ENCODE measurements at places on chromosomes 4 and X.

GRCh38 chr4:155339588-155339987 is 37.2 kb downstream of the MAP9 start:
- no peak for DNase-seq

GRCh38 chr4:43457866-43458265 is 565.4 kb downstream of the GRXCR1 start:
- no peak for DNase-seq

GRCh38 chrX:78331708-78332107 is 4.3 kb upstream of the CYSLTR1 start:
- DNase-seq: no peak

GRCh38 chrX:101164766-101165590 is 54.6 kb upstream of the DRP2 start:
- no peak for DNase-seq

- DNase-seq: no peak
These were observed 73.8 kb upstream of the MXD4 start for GRCh38 chr4:2335729-2336101.

GRCh38 chr4:102345795-102346100 is 466 bp upstream of the SLC39A8 start:
- no peak for DNase-seq

DNA sequence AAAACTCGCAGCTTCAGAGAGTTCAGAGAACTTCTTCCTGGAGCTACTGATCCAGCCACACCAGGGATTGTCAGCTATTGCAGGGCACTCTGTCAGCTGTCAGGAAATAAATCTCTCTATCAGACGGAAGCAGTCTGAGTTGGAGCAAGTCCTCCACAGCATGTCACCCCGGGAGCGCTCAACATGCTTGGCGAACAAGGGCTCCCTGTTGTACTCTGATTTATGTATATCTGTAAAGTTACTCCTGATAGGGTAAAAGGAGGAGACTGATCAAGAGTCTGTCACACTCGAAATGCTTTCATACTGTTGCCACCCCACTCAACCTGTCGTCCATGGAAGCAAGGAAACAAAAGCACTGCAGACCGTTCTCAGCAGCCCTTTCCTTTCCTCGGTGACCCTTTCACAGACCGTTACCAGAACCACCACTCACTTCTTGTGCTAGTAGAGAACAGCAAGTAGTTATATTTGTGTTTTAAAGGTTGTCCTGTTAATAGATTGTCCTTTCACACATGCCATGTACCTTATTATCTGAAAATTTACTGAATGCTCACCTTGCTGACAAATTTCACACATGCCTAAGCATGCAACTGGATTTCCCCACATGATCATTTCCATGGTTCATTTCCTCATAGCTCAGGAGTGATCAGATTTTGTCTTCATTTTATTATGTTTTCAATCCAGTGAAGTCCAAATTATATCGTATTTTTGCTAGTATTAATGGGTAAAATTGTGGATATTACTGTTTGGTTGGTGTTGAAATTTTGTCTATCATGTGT is 2108.9 kb upstream of the TENM3 start:
- DNase-seq: no peak

DNA sequence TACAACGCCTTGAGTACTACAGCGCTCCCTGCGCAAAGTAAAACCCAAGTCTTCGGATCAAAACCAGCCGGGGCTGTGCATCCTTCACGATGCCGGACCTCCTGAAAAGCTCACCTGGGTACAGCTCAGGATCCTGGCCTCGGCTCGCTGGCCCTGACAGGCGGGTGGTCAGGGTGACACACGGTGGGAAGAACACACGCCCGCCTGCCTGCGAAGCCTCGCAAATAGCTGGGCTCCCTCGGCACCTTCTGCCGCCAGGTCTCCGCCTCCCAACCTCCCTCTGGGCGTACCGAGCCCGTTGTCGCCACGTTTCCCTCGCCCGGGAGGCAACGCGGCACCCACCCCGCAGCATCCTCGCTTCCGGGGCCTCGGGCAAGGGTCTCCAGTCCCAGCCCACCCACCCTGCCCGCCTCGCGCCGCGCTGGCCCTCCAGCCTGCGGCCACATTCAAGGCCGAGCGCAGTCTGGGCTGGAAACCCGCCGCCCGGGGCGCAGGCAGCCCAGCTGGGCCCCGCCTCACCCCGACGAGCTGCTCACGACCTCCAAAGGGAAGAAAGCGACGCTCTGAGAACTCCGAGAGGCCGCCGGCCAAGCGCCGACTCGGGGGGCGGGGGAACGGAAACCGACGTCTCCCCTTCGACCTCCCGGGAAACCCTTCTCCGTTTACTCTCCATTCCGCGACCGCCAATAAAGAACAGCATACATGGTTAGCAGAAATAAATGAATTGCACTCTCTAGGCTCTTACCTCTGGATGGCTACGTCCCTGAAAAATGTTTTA is 511 bp downstream of the PPM1K start:
- peak; percentile 47 for DNase-seq

GRCh38 chr4:82909326-82909725 is 8.8 kb downstream of the THAP9 start:
- DNase-seq: no peak

- DNase-seq: no peak
These were observed 421.7 kb upstream of the HTR2C start for GRCh38 chrX:114162068-114162735.

DNA sequence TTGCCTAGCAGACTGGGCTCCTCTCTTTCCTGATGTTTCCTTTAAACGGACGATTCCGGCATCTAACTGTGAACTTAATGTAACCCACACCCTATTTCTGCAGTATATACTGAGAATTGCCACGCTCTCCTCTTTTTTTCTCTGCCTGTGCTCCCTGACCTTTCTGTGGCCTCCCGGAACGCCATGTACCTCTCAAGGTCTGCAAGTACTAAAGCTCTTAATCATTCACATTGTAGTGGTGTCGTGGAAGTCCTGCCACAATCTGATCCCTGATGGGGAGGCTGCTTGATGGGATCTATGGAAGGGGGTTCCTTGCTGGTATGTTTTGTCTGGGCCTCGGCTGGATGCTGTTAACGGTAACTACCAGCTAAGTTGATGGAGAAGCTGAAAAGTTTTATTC is 302.9 kb upstream of the EPHA5 start:
- no peak for DNase-seq

DNA sequence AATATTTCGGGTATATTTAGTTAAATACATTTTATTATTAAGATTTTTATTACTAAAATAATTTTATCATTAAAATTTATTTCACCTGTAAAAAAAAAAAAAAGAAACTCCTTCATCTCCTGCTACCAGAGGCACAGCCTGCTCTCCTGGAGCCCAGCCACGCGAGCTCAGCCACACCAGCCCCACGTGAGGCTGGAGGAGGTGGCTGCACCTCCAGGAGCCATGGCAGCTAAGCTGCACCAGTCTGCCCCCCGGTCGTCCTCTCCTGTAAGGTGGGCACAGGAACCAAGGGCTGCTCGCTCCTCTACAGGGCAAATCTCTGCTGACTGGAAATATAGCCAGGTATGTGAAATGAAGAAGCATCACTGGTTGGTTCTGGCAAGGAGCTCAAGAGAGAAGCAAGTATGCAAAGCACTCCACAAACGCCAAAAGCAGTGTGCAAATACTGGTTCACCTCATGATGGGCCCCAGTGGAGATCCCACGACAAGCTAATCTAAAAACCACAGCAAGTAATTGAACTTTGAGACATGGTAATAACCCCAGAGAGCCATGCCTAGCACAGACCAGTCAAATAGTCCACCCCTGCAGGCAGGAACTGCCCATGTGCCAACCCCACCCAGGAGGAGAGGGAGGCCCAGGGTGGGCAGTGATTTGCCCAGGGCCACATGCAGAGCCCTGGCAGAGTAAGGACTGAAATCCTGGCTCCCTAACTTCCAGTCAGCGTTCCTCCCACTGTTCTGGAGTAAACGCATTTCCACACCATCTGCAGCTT is 90.1 kb downstream of the WFS1 start:
- DNase-seq: no peak

GRCh38 chrX:2710041-2710840 is 19.1 kb downstream of the CD99 start:
- DNase-seq: no peak

DNA sequence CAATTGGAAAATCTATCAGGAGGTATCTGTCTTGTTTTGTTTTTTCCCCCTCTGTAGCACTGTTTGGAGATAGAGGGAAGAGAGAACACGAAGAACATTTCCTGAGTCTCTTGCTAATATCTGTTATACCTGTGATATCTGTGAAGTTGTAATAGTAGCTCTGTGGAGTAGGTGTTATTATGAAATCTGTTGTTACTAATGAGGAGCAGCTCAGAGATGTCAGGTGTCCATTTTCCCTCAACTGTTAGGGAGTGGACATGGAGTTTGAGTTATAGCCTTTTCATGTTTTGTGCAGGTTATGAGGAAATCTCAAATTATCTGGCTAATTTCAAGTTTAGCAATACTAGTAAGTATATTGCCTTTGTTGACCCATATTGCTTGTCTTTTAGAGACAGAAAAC is 52.4 kb downstream of the SEC24B start:
- no peak for DNase-seq

DNA sequence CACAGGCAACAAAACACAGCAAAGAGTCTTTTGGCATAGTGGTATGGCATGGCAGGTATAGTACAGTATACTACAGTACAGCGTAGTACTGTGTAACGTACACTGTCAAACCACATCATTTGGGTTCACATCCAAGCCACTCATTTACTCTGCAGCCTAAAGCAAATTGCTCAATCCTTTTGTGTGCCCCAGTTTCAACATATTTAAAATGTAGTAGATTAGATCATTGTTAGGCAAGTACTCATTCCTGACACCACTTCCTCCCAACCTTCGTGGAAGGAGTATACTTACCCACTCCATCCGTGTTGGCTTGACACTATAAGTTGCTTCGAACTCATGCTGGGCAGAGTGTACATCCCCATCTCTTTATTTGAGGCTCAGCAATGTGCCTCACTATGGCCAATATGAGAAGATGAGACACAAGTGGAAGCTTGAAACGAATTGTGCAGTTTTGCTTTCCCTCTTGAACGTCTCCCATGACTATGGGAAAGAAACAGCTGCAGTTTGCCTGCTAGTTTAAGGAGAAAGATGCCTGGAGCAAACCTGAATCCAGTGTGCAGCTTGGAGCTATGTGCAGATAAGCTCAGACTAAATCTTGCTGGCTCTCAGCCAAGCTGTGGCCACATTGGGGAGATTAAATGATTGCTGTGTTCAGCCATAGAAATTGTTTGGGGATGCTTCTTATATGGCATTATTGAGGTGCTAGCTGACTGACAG is 85.7 kb upstream of the TBL1X start:
- DNase-seq: no peak

GRCh38 chr4:172480471-172480870 is 667.3 kb downstream of the GALNTL6 start:
- DNase-seq: no peak

- no peak for DNase-seq
These were observed 1.5 kb upstream of the COMMD8 start for GRCh38 chr4:47465004-47465403.

GRCh38 chr4:74335341-74336021 is 27.2 kb downstream of the EPGN start:
- no peak for DNase-seq

DNA sequence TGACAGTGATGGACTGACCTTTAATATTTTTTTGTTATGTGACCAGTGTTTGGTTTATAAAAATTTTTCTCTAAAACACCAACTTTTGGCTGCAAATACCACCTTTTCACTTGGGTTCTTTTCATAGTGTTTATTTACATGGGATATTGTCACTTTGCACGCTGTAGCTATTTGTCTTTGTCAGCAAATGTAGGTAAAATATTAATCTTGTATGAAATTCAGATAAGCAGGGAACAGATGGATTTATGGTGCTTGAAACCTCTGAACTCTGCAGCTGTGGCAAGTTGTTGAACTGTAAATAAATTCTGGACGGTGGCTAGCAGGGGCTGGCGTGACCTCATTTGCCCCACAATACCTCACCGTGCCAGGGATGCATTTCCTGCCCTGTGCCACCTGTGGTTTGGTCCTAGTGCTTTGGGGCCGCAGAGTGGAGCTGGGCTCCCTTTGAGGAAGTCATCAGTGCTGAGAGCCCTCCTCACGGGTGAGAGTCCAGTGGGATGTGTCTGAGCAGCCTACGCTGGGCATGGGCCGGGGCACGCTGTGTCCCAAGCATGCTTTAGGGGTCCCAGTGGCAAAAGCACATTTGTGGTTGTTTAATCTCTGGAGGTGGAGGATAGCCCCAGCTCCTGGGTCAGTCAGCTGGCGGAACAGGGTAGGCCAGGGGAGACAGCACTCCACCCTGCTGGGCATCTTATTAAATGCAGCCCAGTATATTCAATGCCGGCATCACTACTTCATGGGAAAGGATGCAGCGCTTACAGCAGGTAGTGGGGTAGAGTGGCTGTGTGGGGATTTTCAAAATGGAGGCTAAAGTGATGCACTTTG is 108.6 kb downstream of the TBL1X start:
- DNase-seq: no peak

GRCh38 chr4:119932277-119932676 is 134.4 kb downstream of the MAD2L1 start:
- no peak for DNase-seq

DNA sequence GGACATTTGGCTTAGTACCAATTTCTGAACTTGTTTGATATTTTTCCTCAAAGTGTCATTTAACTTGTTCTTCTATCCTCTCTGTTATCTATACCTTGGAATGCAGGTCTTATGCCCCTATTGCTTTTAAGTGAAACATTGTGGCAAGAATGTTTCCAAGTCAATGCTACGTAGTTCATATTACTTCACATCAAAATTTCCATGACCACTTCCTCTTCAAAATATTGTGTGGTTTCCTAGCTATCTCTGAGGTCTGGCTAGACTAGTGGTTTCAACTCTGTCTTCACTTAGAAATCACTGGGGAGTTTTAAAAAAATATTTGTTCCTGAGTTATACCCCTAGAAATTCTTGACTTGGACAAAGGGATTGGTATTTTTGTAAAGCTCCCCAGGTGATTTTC is 20.2 kb upstream of the RASGEF1B start:
- DNase-seq: no peak

GRCh38 chr4:40606239-40606767 is 23.4 kb downstream of the RBM47 start:
- no peak for DNase-seq

DNA sequence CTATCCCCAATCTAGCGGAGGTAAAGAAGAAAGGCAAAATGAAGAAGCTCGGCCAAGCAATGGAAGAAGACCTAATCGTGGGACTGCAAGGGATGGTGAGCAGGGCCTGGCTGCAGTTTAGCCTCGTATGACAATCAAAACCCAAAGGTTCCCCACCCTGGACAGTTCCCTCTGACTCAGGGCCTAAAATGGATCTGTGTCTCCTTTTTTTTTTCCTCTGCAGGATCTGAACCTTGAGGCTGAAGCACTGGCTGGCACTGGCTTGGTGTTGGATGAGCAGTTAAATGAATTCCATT is 986 bp downstream of the HDAC6 start:
- no peak for DNase-seq

GRCh38 chrX:34491126-34491525 is 166.0 kb downstream of the TMEM47 start:
- no peak for DNase-seq

GRCh38 chr4:101014417-101014816 is 332.9 kb downstream of the PPP3CA start:
- DNase-seq: no peak

GRCh38 chrX:47581731-47582647 is at the start of gene TIMP1:
TSS of gene TIMP1 (plus strand) at chrX:47582436. CDS start at chrX:47583416, 980 bp downstream.
- DNase-seq: peak; percentile 78
